ENCODE measurements at places on chromosomes 6 and 20.

DNA sequence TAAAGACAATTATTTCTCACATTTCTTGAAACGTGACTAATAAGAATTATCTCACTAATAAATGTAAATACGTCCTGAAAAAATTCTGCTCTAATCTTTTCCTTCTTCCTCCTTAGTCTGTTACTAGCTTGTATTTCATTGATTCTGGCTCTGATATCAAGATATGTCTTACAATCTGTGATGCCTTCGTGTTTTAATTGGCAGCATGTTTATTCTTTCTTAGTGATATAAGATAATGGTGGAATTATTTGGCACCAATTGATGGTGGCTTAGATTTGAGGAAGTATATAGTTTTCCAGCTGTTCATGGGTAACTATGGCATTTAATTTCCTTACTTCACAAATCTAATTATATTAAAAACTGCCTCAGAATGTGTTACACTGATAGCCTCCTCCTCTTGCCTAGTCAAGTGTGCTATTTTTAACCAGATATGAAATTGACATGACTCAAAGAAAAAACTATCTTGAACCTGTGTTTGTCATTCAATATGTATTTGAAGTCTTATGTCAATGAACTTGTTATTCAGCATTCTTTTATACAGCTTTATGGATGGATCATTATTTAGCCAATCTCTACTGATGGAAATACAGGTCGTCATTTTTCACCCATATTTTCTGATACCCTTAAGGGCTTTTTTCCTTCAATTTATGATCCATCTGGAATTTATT, 5.3 kb downstream of the CCNC start:
- no peak for DNase-seq

- no peak for DNase-seq
Measured at GRCh38 chr20:50277064-50277415, 86.4 kb downstream of the CEBPB start.

- DNase-seq, result no peak
Measured at GRCh38 chr6:31617010-31617409, 2.0 kb downstream of the AIF1 start.

GRCh38 chr6:153328194-153328593, 197.1 kb upstream of the RGS17 start:
- no peak for DNase-seq

Data from suppressor macrophage treated with lipopolysaccharide for 1 hour (primary cell).